NCI-H1436 treated with DMSO at 0.1 percent for 48 hours (cell line): ENCODE measurements at places on chromosomes 13 and 19.

DNA sequence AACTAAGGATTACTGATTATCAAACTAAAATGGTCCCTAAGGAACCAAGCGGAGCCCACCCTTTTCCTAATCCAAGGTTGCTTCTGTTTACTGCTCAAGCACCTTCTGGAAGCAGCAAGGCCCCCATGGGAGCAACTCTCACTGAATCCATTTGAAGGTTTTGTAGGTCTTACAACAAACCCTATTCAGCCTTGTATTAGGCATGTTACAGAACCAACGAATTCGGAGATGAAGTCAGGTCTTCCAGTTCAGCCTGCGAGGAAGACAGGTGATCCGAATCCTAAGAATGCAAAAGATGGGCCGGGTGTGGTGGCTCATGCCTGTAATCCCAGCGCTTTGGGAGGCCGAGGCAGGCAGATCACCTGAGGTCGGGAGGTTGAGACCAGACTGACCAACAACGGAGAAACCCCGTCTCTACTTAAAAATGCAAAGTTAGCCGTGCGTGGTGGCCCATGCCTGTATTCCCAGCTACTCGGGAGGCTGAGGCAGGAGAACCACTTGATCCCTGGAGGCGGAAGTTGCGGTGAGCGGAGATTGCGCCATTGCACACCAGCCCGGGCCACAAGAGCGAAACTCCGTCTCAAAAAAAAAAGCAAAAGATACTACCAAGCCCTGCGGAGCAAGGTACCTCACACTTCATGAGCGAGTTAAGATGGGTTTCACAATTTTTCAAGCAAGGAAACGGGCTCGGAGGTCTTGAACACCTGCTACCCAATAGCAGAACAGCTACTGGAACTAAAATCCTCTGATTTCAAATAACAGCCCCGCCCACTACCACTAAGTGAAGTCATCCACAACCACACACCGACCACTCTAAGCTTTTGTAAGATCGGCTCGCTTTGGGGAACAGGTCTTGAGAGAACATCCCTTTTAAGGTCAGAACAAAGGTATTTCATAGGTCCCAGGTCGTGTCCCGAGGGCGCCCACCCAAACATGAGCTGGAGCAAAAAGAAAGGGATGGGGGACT, 609 bp downstream of the ZAR1L start:
- no peak for DNase-seq

- peak; percentile 5 for DNase-seq
These were observed 180.5 kb downstream of the COL4A1 start for GRCh38 chr13:110126391-110126961.

- no peak for DNase-seq
These were observed 53.0 kb downstream of the DPY19L3 start for GRCh38 chr19:32458500-32459123.

DNA sequence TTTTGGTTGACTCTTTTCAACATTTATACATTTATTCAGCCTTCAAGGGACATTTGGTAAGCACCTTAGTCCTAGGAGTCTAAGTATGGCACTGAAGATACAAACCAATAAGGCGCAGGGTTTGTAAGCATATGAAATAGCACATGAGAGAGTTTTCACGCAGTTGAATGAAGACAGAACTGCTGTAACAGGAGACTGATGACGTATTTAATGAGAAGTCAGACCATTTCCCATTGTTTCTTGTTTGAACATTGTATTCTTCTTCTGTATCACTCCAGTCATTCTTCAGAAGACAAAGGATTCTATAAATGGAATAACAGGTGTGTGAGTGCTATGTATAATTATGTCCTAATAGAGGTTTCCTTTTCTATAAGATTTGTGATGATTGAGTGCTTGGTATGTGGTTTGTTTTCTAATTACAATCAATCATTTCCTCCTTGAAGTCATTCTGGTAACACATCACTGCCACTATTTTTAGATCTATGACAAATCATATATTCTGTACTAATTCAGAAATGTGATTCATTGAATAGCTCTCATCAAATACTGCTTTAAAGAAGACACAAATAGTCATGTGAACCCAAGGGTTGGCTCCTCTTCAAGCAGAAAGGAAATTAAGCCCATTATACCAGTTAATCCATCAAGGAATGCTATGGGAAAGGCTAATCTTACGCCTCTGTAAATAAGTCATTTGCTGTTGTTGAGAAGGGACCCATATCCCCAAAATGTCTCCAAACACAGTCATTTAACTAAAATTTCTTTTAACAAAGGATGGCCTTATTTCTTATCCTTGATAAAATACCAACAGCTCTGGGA, 222.8 kb upstream of the NBEA start:
- DNase-seq: peak; percentile 44

- DNase-seq: no peak
These were observed 210.9 kb downstream of the GPC5 start for GRCh38 chr13:91609353-91609752.

- DNase-seq: peak; percentile 82
These were observed at the start of gene ZNF552 for GRCh38 chr19:57814505-57815246. TSS of gene ZNF552 (minus strand) at chr19:57814913. CDS start at chr19:57814743, 170 bp downstream.

DNA sequence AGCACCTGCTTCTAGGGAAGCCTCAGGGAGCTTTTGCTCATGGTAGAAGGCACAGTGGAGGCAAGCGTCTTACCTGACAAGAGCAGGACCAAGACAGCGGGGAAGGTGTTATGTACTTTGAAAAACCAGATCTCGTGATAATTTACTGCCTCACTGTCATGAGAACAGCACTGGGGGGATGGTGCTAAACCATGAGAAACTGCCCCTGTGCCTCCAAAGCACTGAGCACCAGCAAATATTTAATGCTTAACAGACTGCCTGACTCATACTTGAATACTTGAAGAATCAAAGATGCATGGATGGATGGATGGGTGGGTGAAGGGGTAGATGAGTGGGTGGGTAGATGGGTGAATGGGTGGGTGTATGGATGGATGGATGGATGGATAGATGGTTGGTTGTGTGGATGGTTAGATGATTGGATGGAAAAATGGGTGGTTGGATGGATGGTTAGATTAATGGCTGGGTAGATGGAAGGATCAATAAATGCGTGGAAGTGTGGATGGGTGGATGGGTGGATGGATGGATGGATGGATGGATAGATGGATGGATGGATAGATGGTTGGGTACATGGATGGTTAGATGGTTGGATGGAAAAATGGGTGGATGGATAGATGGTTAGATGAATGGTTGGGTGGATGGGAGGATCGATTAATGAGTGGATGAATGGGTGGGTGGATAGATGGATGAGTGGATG, 101.1 kb upstream of the IPO5 start:
- no peak for DNase-seq

DNA sequence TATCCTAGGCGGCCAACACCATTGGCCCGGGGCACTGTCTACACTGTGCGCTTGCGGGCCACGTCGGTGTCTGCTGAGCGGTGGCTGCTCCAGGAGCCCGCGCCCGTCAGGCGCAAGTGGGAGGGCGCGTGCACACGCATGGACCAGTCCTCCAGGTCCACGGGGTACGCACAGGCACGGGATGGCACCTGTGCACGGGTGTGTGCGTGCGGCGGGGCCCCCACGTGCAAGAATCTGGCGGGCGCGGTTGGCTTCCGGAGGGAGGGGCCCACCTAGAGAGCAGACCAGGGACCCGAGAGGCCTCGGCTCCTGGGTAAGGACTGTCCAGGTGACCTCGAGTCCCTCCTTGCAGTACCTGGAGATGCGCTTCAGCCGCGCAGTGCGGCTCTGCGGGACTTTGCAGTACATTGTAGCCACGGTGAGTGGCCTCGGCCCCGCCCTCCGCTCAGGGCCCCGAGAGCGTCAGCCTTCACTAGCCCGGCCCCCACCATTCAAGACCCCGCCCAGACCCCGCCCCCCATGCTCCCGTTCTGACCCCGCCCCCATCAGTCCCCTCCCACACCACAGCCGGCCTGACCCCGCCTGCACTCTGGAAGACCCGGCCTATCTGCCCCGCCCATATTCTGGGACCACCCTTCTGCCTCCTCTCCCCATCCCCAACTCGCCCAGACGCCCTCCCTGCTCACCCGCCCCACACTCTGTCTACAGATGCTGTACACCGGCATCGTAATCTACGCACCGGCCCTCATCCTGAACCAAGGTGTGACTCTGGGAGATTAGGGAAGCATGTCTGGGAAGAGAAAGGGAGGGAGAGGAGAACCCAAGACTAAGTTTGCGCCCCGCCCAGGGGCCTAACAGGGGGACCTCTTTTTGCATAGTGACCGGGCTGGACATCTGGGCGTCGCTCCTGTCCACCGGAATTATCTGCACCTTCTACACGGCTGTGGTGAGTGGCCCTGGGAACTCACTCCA, 2.3 kb downstream of the SLC5A5 start:
- no peak for DNase-seq

DNA sequence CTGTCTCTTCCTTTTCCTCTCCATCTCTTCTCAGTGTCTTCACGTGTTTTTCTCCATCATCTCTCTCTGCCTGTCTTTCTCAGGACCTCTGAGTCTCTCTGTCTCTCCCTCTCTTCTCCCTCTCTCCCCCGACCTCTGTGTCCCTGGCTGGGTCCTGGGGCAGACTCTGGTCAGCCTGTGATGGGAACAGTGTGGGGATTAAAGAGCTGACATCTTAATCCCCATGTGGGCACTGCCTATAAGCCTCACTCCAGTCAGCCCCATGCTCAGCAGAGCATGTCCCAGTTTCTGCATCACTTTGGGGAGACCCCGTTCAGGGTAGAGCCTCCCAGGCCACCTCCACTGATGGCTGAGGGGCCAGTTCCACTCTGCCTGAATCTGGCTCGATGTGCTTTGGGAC, 16.2 kb downstream of the EGLN2 start:
- no peak for DNase-seq

- no peak for DNase-seq
These were observed 324.9 kb upstream of the ZNF507 start for GRCh38 chr19:32020538-32020937.

- DNase-seq: no peak
These were observed at the start of gene PEAK3 for GRCh38 chr19:2282062-2282861. TSS of gene PEAK3 (minus strand) at chr19:2282175. CDS start at chr19:2280931, 1,244 bp downstream.

- DNase-seq: no peak
These were observed 50.7 kb upstream of the AMER2 start for GRCh38 chr13:25222740-25223139.

DNA sequence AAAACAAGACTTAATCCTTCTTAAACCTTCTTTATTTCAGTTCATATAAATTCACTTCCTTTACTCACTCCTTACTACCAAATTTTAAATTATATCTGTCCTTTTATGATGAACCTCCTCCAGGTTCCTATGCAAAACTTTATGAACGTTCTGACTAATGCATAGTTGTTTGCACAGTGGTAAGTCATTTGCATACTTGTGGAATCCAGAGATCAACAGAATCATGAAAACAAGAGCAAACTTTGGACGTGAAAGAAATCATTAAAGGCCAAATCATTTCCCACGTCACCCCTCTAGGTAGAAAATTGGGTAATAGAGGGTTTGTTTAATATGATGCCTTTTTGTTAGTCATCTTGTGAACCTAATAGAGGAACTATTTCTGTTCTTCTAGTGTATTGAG, 32.3 kb upstream of the MYCBP2 start:
- DNase-seq: no peak

DNA sequence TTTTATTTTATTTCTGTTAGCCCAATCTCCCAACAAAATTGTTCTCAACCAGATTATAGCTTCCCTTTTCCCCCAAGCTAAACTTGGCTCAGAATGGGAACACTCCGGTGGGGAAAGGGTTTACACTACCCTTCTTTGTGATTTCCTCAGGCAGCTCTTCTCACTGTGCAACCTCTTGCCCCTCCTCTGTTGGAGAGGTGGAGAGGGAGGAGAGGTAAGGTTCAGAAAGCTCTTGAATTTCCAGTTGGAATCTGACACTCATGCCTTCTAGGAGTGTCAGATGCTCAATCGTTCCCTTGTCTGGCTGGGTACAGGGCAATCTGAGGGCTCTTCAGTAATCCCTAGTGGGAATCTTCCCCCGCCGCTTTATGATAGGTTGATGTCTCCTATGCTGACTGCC, 486.1 kb upstream of the KLF12 start:
- DNase-seq: no peak

- no peak for DNase-seq
These were observed 40.8 kb downstream of the RCBTB2 start for GRCh38 chr13:48492096-48492440.
